ENCODE measurements at places on chromosomes 6 and 20.

DNA sequence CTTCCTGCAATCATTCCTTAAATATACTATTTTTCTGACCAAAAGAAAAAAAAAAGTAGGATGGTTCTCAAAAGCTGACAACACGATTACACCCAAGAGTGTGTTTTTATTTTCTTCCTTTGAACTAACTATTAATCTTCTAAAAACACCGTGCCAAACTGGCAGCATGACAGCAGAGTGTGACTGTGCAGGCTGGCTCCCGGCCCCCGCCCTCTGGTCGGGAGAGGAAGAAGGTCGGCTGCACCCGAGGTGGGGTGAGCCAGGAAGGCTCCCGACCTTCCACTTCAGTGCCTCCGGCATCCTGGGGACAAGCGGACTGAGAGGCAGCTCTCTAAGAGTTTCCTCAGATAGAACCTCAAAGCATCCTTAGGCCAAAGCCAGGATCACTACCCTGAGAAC, 29.2 kb downstream of the SLC22A23 start:
- DNase-seq = no peak

DNA sequence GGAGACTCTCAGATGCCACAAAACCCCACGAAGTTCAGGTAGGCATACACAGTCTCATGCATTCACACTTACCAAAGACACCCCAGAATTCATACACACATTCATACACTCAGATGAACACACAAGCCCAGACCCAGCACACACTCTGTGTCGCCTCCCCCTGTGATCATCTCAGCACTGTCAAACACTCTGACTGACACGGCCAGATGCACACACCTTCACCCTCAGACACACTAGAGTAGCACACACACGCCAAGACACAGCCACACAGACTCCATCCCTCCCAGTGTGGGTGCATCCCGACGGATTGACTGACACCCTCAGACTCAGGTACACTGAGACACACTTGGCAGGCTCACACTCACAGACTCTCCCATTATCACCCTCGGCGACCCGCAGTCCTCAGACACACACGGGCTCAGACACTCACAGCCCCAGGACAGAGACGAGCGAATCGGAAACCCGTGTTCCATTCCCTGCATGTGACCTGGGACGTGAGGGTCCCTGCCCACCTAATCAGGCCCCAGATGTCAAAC, 872 bp upstream of the RIMS4 start:
- DNase-seq = no peak

DNA sequence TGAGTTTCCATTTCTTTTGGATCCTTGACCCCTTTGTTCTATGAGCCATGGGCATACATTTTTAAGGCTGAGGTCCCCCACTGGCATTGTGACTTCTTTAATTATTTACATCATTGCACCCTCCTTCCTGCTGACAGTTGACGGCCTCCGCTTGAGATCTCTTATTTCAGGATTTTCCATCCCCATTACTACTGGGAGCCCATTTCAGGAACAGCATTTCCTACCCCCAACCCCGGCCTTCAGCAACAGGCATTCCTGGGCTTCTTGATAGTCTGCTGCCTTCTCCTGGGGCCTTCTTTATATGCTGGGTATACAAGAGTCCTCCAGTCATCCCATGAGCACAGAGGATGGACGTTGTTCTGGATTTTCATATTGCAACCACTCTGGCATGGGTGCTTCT, 3.8 kb downstream of the ULBP1 start:
- DNase-seq = no peak

- DNase-seq = peak; percentile 8
Observed at GRCh38 chr6:109526905-109527628, 44.0 kb upstream of the ZBTB24 start.

GRCh38 chr6:71488186-71488585, 199.6 kb downstream of the OGFRL1 start:
- DNase-seq = no peak

- no peak for DNase-seq
Observed at GRCh38 chr6:56490993-56491392, 151.7 kb downstream of the DST start.

DNA sequence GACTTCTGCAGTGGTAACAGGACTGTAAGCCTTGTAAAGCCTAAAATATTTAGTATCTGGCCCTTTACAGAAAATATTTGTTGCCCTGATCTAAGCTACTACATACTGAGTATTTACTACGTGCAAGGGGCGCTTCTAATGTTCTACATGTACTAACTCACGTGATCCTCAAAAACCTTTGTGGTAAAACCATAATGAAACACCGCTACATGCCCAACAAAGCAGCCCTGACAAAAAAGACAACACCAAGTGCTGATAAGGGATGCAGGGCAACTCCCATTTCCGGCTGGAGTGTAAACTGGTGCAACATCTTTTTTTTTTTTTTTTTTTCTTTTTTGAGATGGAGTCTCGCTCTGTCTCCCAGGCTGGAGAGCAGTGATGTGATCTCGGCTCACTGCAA, 85.0 kb downstream of the SULF2 start:
- DNase-seq = no peak

GRCh38 chr20:25291432-25292133, 43.7 kb downstream of the PYGB start:
- no peak for DNase-seq

DNA sequence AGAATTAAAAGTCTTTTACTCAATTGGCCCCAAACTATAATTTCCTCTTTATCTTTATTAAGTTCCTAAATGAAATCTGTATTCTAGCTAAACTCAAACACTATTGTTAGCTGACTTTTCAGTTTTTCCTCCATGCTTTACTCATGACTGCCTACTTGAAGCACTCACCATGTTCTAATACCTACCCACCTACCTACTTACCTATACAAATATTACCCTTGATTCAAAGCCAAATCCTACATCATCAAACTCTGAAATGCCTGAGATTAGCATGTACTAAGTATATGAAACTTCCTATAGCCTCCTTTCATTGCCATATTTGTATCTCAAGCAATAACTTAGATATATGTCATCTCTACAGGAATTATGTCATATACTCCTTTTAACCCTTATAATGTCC, 259.7 kb downstream of the HDGFL1 start:
- no peak for DNase-seq

DNA sequence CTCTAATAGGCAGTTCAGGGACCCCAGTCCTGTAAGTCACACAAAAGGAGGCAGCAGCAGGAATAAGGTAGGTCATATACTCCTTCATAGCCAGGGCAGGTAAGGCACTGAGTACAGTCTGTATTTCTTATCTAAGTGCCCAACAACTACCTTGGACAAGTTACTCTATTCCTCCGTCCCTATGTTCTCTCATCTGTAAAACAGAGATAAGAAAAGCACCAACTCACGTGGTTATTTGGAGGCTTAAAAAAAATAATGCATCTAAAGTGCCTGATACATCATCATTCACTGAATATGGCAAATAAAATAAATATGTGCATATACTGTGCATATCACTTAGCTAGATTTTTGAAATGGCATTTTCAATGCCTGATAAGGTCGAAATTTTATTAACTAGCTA, 298.1 kb upstream of the CDYL start:
- DNase-seq = no peak

DNA sequence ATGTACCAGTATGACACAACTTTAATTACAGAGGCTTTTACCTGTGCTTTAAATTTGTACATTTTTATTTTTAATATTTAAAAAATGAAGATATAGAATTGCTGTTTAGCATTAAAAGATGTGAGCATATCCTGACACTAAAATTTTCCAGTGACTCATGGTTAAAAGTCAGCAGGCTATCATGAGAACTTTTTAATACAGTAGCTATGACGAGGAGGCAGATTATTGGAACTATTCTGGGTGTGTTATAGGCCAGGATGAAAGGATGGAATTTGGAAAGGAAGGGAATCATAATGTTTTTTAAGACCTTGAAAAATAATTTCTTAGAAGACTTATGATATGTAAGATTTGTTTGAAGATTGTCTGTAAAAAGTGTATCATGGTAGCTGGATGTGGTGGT, 91.0 kb downstream of the GFRA4 start:
- DNase-seq = no peak

DNA sequence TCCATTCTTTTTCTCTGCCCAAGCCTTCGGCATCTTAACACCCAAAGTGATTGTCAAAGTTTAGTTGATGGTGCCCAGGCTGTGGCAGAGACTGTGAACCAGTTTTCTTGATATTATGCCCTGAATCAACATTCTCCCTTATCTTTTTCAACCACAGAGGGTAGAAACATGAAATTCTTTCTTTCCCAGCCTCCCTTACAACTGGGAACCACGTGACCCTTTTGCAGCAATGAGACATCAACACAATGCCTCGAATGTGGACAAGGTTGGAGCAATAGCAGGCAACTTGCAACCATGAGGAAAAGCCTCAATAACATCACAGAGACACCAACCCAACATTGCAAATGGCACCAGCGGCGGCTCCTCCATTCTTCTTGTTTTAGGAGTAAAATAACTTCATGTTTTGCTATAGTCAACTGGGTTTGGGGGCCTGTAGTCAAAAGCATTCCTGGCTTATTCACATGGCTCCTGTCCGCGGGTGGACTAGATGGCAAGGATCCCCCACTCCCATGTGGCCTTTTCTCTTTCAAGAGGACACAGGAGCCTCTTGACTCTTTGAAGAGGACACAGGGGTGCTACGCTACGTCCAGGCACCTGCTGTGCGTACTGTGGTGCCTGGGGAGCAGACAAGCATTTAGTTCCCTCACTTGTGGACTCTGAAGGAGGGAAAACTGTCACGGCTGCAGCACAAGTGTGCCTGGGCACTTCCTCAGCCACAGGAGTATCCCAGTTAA, 90.5 kb downstream of the NOL4L start:
- DNase-seq = no peak

DNA sequence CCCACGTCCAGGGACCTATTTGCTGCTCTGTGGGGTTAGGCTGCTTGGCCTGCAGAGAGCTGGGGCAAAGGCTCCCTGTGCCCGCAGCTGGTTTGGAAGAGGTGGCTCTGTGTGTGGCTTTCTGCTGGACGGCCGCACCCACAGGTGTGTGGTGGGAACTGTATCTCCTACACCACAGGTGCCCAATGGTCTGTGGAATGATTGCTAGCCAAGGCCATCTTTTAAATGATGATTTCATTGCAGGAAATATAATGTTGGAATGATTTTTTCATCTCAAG, 178.4 kb downstream of the DLL1 start:
- no peak for DNase-seq

DNA sequence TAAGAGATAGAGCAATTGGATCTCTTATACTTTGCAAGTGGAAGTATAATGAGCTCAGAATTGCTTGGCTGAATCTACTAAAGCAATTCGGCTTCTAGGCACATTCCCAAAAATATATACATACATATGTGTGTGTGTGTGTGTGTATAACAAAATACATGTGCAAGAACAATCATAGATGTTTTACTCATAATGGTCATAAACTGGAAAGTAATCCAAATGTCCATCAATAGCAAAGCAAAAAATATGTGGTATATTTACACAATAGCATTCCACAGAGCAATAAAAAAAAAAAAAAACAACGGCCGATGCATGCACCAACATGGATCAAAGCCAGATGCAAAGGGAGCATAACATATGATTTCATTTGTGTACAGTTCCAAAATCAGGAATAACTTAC, 707.9 kb downstream of the RFPL4B start:
- no peak for DNase-seq

DNA sequence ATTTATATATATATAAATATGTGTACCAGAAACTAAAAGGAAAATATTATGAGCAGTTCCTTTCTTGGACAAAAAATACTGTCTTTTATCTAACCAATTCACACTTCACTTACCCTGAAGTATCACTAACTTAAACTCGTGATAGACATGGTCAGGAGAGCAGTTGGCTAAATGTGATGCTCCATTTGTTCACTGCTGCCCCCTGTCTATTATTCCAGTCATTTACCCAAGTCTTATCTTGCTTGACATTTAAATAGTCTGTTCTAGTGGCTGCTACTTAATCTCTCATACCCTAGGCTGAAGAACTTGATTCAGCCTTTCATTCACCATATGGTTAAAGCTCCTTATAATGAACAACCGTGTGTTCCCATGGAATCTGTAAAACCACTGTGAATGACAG, 789.6 kb upstream of the EYS start:
- no peak for DNase-seq

DNA sequence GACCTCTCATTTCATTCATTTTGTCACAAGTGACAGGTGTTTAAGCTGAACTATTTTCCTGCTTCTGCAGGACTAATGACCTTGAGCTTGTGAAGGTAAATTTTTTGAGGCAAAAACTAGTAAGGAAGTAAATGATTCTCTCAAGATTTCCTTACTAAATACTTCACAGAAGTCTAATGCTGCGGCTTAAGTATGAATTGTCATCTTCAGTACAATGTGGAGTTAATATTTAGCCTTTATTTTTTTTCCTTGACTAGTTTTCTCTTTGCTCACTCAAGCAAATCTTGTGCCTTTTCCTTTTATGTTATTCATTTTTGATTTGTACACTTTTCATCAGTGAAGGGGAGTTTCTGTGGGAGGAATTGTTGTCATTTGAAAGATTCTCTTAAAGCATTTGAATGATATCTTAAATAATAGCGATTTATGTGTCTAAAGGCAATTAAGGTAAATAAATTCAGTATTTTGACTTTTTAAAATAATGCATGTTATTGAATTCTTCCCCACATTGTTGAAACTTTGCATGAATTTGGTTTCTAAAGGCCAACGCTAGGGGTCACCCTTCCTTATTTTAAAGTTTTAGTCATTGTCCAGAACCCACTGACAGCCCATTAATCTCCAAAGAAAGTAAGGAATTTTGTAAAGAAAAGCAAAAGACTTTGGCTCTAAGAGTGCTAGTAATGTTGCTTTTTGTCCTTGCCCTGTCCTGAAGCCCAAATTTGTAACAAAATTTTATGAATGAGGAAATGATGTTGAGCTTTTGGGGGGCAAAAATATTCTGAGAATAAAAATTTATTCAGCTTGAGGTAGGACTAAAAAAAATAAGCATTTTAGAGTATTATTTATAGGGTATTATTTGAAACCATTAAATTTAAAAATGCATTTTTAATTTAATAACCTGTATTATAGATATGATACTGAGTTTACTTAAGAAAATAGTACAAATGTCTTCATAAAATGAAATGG, 157.4 kb upstream of the LAMA2 start:
- no peak for DNase-seq

DNA sequence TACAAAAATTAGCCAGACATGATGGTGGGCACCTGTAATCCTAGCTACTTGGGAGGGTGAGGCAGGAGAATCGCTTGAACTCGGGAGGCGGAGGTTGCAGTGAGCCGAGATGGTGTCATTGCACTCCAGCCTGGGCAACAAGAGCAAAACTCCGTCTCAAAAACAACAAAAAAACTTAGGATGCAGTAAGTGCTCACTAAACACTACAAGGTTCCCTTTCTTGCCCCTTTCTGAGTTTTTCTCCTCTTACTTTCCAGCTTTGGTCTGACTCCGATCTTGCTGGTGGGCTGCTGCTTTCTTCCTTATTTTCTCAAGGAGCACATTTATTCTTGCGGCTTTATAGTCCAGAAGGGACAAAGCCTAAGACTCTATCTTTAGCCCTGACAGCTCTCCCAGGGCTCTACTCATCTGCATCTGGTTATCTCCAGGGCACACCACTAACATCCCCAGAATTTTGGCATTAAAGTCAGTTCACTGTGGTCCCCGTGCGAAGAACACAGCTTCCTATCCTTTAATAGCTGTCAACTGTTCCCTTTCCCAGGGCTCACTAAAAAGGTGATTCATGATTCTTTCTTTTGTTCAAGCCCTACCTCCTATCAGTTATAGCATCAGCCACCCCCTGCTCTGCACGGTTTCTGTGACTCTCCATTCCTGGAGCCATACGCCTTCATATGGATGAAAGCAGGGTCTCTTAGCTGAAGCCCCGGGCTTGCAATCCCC, 17.1 kb upstream of the RPN2 start:
- DNase-seq = no peak

- no peak for DNase-seq
Observed at GRCh38 chr20:856361-856775, 22.9 kb downstream of the FAM110A start.

GRCh38 chr20:38023181-38024001, 9.9 kb downstream of the TTI1 start:
- no peak for DNase-seq

All from GM18507 (cell line).